ENCODE measurements at places on chromosomes 3 and 15.

- no peak for DNase-seq
Measured at GRCh38 chr3:195764961-195765706, 44.4 kb downstream of the MUC20 start.

DNA sequence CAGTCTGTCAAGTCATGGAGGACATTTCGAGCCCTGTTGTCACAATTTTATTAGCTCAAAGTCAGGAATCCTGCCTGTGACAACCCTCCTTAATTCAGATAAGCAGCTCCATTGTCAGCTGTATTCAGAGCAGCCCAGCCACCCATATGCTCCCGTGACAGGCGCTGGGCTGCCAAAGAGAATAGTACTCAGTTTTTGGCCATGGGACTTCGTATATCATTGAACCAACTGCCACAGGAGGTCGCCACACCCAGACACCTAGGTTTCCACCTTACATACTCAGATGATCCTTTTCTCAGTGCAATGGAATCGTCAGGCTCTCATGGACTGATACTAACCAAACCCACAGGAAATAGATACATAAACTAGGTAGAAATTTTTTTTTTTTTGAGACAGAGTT lies 100.2 kb downstream of the C3orf70 start:
- DNase-seq, result no peak

- DNase-seq, result no peak
Measured at GRCh38 chr15:69414701-69415167, 585 bp downstream of the KIF23 start.

GRCh38 chr15:38674448-38674847 lies 109.8 kb upstream of the RASGRP1 start:
- no peak for DNase-seq

- DNase-seq, result no peak
Measured at GRCh38 chr15:80059786-80060355, 395 bp downstream of the ZFAND6 start.

DNA sequence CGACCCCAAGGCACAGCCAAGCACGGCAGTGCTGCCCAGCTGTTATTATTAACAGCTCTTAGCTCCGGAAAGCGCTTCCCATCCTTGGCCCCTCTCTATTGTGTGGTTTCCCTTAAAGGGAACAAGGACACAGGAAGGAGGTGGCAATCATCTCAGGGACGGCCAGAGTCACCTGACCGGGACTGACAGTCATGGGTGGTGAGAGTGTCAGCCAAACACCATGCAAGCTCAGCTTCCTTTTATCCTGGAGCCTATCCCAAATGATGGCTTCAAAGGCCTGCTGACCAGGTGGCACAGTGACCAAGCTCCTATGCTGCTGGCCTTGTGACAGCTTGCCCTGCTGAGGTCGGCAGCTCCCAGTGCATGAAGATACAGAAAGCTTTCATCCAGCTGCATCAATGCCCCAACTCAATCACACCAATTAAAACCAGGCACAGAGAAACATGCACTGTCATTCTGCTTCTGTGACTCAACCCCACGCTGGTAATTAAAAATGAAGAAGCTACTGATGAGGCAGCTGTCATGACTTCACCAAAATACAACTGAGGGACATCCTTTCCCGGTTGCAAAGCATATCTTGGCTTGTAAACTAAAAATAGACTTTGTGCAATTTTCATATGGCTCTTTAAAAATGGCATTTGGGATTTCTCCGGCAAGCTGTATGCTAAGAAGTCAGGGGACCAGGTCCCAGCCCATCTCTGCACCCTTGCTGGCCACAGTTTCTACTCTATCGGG lies 34.0 kb downstream of the PCSK6 start:
- no peak for DNase-seq

DNA sequence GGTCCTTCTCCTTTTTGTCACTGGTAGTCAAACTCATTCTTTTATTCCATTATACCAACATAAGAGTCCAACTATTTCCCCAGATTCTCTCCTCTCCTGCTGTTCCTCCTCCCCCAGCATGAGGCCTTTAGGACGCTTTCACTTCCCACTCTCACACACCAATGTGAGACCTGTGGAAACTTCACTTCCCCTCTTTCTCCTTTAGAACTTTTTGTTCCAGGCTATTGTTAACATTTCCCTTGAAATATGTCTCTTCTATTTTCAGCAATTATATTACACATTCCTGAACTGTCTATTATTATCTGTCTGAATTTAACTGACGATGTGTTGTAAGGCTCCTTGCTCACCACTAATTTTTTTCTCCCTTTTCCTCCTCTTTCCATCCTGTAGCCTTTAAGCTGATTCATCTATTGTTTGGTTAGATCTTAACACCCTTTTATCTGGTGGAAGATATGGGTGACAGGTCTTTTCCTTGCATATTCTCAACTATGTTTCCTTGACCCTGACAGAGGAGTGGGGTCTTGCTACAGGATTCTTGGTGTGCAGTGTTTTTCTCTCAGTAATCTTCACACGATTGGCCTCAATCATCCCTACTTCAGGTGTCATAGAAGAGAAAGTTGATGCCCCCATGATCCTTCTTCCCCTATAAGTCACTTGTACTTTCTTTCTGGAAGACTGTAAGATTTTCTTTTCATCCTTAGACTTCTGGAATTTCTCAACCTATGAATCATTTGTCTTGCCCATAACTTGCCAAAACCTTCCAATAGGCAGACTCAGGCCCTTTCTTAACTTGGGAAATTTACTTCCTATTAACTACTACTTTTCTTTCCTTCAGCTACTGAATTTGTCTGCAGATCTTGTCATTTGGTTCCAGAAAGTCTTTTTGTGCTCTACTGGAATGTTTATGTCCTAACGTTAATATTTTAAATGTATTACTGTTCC lies 5.9 kb downstream of the CYP19A1 start:
- DNase-seq, result no peak

DNA sequence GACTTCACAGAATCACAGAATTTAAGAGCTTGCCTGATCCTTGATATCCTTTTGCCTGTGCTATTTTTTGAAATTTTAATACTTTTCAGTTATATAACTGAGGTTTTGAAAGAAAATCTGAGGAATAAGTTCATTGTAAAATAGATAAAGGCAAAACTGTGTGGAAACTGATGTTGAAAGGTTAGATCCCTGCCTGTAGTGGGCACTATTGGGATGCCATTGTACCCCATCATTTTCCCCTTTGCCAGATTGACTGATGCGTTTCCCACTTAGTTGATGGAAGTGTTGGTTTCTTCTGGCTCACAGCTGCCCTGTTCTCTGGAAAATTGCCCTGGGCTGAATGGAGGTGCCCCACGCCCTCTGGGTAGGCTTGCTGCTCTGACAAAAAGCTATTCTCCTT lies 387.9 kb downstream of the RBMS3 start:
- DNase-seq, result no peak

DNA sequence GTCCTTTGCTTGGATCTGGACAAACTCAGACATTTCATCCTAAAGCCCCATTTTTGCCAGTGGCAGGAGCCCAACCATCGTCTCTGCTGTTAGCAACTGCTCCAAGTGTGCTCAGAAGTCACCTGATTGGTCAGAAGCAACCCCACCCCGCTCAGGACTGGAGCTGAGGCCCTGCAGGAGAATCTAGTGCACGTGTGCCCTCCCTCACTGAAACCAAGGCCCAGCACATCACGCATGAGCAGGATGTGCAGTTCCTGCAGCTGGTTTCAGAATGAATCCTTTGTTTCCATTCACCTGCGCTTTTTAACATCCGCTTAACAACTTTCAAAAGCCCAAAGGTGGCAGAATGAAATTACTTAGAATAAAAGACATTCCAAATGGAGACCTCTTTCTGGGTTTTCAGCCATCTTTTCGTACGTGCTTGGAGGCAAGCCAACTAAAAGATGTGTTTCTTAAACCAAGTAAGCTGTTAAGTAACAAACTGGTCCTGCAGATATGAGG lies 81.2 kb downstream of the SRGAP3 start:
- no peak for DNase-seq

- no peak for DNase-seq
Measured at GRCh38 chr3:35291471-35292236, 347.7 kb upstream of the ARPP21 start.

DNA sequence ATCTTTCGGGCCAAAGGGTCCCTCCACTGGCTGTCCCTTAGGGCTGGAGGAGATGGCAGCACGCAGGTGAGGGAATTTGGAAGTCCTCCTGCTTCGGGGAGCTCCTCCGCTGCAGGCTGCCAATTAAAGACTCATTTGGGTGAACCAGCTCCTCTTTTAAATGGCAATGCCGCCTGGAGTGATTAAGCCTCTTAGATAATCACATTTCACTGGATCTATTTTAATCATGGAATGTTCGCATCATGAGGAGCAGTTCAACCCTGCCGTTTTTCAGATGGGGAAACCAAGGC lies 117.9 kb downstream of the LIPC start:
- no peak for DNase-seq

DNA sequence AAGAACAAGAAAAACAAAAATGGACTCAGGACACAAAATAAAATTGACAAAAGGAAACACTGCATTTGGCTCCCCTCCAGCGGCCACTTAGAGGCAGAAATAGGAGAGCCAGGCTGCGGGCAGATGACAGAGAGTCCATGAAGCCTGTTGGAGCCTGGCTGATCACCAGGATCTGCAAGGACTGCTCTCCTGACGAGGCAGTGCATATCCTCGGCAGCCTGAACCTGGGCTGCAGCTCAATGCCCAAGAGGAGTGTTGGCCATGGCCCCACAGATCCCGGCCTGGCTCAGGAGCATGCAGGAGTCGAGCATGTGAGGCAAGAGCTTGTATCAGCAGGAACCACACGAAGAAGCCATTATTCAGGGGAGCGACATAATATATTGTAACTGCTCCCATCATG lies 199.8 kb downstream of the STT3B start:
- no peak for DNase-seq

GRCh38 chr3:83122774-83123350 lies 1361.4 kb upstream of the GBE1 start:
- DNase-seq, result no peak
